Effector CD8-positive, alpha-beta T cell (primary cell): ENCODE measurements at places on chromosomes 11 and 22.

DNA sequence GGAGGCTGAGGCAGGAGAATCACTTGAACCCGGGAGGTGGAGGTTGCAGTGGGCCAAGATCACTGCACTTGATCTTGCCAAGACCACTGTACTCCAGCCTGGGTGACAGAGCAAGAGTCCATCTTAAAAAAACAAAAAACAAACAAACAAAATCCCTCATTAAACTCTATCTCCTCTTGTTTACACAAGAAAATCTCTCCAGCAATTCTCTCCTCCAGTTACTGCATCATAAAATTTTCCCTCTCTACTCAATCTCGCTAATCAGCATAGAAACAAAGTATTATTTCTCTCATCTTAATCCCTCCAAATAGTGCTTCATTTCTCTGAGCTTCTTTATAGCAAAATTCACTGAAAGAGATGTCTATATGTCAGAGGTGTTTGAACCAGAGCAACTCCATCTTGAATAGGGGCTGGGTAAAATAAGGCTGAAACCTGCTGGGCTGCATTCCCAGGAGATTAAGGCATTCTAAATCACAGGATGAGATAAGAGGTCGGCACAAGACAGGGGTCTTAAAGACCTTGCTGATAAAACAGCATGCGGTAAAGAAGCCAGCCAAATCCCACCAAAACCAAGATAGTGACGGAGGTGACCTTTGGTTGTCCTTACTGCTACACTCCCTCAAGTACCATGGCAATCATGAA, 19.8 kb downstream of the MTMR2 start:
- DNase-seq: no peak

DNA sequence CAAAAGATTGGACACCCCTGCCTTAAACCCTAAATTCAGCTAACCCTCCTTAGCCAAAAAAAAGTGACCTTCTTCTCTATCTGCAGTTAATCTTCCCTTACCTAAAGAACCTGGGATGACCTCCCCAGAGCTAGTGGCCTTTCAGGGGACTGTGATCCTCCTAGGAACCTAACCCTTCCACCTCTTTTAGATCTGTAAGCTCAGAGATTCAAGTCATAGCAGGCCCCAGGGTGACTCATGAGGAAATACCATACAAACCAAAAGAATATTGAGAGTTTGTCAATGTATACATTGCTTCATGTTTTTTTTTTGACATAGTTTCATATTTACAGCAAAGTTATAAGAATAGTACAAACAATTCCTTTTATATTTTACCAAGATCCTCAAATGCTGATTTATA, 38.3 kb upstream of the CXCR5 start:
- DNase-seq: no peak

DNA sequence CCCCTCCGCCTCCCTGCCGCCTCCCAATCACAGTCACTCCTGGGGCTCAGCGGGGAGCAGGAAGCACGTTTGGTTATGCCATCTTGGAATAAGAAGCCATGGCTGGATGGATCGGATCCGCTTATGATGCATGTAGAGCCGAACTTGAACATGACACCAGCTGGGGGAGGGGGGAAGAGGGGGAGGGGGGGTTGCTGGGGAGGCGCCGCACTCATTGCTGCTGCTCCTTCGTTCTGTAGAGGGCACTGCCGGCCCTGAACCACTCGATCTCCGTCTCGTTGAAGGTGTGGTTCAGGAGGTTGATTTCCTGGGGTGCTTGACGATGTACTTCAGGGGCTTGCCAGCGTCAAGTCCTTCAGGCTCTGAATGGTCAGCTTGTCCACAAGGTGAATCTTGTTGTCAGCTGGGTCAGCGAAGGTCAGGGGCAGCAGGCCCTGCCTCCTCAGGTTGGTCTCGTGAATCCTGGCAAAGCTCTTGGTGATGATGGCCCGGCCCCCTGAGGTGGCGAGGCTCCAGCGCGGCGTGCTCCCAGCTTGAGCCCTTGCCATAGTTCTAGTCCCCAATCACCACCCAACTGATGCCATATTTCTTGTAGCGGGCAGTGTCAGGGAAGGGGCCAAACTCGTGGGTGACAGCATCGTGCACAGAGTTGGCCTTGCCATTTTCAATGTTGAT, 476.9 kb upstream of the ISX start:
- no peak for DNase-seq

GRCh38 chr22:37186997-37187522, 987 bp downstream of the C1QTNF6 start:
- no peak for DNase-seq

GRCh38 chr22:38866399-38867123, 5.5 kb downstream of the CBX6 start:
- no peak for DNase-seq

DNA sequence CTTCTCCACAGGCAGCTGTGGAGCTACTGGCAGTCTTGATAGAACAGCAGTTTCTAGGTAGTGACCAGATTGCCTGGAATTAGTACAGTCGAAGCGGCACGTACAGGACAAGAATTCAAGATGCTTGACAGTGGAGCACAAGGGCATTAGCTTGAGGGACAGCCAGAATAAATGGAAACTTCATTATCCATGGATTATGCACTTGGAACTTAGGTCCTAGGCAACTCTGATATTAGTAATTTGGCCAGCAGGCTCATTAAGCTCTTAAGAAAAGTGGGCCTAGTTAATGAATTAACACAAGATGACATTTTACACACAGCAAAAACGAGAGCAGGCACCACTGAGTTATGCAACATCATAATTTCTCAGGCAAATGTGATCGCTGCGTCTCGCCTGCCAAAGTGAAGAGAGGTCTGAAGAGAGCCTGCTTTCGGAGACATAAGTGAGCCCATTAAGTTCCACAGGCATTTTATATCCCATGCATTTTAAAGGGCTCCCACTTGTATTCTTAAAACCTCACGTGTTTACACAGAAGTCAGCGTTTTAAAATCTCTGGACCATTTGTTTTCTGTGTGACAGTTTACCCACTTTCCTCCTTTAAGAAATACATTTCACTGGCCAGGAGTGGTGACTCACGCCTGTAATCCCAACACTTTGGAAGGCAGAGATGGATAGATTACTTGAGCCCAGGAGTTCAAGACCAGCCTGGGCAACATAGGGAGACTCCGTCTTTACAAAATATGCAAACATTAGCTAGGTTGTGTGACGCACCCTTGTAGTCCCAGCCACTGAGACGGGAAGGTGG, 66.2 kb downstream of the COMMD9 start:
- DNase-seq: no peak

- no peak for DNase-seq
Measured at GRCh38 chr11:21723678-21724077, 469.2 kb upstream of the ANO5 start.

DNA sequence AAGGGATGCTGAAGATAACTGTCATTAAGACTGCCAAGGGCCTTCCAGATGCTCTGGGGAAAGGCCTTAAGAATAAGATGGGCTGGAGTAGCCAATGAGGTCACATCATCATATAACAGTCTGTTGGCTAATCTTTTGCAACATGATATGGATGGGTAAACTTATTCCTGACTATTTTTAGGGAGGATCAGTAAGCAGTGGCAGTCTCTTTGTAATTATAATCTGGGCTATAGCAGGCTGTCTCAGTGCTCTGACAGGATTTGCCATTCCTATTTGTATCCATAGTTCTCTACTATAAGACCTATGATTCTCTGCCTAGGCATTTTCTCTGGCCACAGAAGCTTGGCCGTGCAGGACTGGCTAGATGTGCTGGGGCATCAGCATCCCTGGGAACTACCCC, 16.1 kb upstream of the CALCB start:
- DNase-seq: no peak

DNA sequence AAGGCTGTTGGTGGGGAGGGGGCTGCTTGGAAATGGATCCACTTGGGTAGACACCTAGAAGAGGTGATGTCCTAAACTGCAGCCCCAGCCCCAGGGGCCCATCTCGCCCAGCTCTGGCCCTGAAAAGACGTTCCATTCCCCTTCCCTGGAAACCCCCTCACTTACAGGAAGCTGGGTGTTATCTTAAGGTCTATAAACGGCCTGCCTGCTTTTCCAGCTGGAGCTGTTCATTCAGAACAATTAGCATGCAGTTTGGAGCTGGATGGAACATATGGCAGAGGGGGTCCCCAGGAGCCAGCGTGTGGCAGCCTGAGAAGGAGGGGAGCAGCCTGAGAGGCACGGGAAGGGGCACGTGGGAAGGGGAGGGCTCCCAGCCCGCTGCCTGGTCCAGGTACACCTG, 139.6 kb downstream of the PKNOX2 start:
- no peak for DNase-seq

DNA sequence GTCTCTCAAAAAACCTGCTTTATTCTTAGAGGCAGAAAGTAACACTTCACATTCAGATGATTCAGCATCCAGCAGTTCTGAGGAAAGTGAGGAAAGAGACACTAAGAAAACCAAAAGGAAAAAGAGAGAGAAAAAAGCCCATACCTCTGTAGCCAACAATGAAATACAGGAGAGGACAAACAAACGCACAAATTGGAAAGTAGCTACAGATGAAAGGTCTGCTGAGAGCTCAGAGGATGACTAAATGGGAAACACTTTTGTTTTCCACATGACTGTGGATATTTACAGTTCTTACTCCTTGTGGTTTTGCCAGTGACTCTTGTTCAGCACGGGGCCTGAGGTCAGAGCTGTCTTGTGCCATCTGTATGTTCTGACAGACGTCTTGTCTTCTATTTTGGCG, 3.8 kb downstream of the TIMM8B start:
- no peak for DNase-seq

GRCh38 chr11:4095509-4096230, 1.1 kb downstream of the RRM1 start:
- no peak for DNase-seq

- DNase-seq: no peak
Measured at GRCh38 chr11:122167100-122167499, 51.1 kb upstream of the BLID start.

GRCh38 chr11:22707119-22707899, 40.9 kb downstream of the GAS2 start:
- no peak for DNase-seq

DNA sequence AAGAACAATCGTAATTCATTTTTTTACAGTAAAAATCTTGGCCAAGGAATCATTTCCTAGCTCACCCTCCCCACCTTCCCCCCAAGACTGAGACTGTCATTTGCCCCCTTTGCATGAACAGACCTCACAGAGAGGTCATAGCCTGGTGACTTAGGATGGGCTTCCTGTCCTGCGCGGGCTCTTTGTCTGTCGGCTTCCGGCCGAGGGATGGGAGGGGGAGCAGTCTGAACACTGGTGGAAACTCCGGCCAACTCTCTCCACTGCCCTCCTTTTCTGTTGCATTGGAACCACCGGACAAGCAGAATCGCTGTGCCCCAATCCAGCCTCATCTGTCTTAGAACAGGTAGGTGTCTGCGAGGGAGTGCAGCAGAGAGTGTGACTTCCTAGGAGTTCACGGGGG, 41.7 kb downstream of the TEAD1 start:
- no peak for DNase-seq

- no peak for DNase-seq
Measured at GRCh38 chr22:45455212-45455611, 41.7 kb downstream of the RIBC2 start.

GRCh38 chr11:116072601-116073410, 568.6 kb upstream of the CADM1 start:
- no peak for DNase-seq

GRCh38 chr11:63672936-63673539, 1.9 kb upstream of the ATL3 start:
- no peak for DNase-seq

DNA sequence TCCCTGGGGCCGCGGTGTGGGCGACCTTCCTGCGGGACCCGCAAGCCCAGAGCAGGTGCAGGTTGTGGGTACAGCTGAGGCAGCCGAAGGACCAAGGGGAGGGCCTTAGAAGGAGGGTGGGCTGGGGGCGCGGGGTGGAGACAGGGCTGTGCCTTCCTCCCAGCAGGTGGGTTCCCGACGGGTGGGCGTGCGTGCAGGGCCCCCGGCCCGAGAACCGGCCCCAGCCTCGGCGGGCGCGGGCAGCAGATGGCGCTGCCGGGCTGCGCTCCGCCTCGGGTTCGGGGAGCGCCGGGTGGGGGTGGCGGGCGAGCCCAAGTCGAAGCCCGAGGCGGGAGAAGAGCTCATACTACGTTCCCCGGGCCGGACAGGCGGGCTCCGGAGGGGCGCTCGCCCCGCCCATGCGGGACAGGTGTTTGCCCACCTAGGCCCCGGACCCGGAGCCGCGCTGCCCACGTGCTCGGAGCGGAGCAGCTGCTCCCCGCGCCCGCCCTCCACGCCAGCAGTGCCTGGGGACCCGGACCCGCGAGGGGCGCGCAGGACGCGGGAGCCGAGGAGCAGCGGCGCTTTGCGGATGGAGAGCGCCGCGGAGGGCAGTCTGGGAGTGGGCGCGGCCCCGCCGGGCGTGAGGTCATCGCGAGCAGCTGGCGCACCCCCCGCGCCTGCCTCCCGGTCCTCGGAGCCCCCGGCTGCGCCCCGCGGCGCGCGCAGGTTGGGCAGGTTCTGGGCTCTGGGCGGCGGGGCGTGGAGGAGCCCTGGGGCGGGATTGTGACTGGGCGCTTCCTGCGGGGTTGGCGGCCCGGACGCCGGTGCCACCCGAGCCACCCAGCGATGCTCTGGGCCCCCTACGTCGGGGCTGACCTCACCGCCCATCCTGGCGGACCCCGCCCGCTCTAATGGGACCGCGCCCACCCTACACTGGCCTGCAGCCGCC, 25.3 kb downstream of the DUSP8 start:
- no peak for DNase-seq

DNA sequence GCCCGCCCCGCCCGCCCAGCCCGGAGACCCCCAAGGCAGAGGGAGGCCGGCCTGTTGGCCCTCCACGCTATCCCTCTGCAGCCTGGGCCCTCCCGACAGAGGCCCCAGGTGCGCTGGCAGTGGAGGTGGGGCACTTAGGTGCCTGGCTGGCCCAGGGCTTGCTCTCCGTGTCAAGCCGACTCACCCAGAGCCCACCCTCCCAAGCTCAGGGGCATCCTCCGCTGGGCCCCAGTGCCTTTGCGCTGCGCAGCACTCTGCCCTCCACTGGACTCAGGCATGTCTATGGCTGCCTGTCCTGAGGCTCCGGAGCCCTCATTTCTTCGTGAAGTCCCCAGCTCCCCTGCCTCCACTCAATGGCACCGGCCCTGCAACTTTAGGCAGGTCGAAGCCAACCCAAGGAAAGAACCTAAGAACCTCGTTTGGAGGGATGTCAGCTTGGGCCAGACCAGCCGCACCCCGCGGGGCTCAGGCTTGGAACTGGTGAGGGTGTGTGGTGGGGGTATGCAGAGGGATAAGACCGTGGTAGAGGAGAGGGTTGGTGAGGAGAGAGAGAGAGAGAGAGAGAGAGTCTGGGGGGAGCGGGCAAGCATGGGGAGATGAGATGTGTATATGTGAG, 6.1 kb downstream of the SMIM45 start:
- DNase-seq: no peak

DNA sequence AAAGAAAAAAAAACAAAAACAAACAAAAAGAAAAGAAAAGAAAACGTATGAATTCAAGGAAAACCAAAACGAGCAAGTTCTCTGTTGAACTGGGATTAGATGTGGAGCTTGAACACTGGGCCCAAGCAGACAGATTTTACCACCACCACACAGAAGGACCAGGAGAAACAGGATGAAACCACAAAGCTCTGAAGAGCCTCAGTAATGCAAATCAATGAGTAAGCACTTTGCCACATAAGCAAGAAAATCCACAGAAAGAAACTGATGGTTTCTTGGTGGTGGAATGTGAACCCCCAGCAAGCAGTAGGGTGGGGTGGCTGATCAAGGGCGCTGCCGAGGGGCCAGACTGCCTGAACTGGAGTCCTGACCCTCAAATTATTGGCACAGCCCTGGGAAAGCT, 50.9 kb upstream of the NFRKB start:
- no peak for DNase-seq

- no peak for DNase-seq
Measured at GRCh38 chr11:96579656-96580055, 189.8 kb downstream of the JRKL start.
